ENCODE measurements at places on chromosomes 11 and 22. TPM values are rescaled to one million over a fixed set of nuclear protein-coding genes. Genes with fewer than 3 reads are reported as not detected.

- H3K4me3 ChIP-seq, result no peak overlapping the region
- no peaks in the 10 kb centered on the region for H3K4me1 ChIP-seq
- H3K36me3 ChIP-seq, result peaks cover 34% of the 10 kb centered on the region
- no peak overlapping the region for H3K27ac ChIP-seq
- DNase-seq, result no peak
These were observed 25.9 kb downstream of the HIRA start for GRCh38 chr22:19405652-19406051.

DNA sequence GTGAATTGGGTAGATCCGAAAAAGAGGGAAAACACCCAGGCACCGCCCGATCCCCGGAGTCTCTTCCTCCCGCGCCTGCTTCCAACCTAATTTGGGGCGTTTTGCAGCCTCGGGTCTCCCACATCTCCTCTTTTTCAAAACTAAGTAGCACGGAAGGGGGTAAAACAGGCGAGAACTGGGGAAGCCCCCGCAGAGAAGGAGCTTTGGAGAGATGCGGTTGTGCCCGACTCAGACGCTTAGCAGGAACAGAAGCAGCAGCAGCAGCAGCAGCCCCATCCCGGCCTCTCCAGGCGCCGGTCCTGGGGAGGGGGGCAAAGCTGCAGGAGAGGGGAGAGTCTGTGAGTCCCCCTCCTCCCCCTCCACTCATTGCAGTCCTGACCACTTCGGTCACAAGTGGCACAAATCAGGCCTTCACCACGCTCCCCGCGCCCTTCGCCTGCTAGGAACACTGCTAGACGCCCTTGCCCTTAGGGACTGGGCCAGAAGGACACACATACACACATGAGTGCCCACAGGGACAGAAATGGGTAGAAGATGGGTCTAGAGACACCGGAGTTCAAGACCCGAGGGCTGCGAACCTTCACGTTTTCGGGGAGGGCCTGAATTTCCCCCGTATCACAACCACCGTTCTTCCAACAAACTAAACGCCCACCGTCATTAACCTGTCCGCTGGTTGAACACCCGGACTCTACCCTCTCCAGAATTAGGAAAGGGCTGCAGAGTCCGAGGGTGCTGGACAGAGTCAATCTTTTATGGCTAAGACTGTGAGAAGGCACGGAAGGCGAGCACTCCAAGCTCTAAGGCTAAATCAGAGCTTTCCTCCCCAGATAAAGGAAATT is 98.3 kb upstream of the HSD17B12 start:
- H3K36me3 ChIP-seq, result no peaks in the 10 kb centered on the region
- peaks cover 7% of the 10 kb centered on the region for H3K27me3 ChIP-seq
- no peak for DNase-seq
- H3K27ac ChIP-seq, result no peak overlapping the region

DNA sequence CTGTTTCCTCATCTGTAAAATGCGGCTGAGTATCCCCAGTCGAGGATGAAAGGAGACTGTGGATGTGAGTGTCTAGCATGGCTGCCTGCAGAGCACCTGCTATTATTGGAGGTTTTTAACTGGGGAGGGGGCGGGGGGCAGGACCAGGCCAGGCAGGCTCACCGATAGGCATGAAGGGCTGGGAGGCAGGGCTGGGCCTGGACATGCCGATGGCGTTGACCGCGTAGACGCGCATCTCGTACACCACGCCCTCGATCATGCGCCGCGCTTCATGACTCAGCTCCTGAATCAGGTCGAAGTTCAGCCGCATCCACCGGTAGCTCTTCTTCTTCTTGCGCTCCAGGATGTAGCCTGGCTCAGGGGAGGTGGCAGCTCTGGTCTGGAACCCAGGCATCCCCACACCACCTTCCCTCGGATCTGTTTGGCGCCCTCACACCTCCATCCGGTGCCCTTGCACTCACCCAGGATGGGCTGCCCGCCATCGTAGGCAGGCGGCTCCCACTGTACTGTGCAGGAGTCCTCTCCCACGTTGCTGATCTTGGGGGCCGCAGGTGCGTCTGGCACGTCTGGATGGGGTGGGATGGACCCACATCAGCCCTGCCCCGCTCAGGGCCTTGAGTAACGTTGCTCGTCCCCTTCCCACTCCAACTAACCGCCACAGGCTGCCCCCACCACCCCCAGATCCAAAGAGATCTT is 15.1 kb downstream of the MYBPC3 start:
- peak; percentile 4 for DNase-seq
- 0 out of 2 replicates have a peak, but pooled peaks cover 4% of the 10 kb centered on the region for H3K27me3 ChIP-seq
- no peaks in the 10 kb centered on the region for H3K36me3 ChIP-seq
- no peak overlapping the region for H3K27ac ChIP-seq

DNA sequence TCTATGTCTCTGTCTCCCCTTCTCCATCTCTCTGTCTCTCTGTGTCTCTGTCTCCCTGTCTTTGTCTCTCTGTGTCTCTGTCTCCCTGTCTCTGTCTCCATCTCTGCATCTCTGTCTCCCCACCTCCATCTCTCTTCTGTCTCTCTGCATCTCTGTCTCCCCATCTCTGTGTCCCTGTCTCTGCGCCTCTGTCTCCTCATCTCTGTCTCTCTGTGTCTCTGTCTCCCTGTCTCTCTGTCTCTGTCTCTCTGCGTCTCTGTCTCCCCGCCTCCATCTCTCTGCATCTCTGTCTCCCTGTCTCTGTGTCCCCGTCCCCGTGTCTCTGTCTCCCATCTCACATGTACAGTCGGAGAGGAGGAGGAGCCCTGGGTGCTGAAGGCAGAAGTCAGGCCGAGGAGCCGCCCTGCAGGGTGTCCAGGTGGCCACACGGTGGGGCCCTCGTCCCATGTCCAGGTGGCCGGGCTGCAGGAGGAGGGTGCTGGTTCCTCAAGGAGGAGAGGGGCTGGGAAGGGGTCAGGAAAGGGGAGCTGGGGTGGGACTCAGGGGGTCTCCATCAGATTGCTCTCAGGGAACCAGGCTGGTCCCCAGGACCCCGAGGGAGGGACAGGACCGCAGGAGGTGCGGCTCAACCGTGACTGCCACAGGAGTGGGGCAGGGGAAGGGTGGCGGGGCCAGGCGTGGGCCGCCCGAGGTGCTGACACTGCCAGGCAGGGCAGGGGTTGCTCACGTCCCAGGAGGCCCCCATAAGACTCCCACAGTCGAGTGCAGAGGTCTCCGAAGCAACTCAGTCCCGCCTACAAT is 25.6 kb upstream of the TH start:
- DNase-seq, result peak; percentile 84
- no peak overlapping the region for H3K4me3 ChIP-seq
- no peak overlapping the region for H3K27ac ChIP-seq
- H3K4me1 ChIP-seq, result peaks cover 13% of the 10 kb centered on the region
- H3K27me3 ChIP-seq, result peaks cover 7% of the 10 kb centered on the region
- H3K36me3 ChIP-seq, result no peaks in the 10 kb centered on the region

DNA sequence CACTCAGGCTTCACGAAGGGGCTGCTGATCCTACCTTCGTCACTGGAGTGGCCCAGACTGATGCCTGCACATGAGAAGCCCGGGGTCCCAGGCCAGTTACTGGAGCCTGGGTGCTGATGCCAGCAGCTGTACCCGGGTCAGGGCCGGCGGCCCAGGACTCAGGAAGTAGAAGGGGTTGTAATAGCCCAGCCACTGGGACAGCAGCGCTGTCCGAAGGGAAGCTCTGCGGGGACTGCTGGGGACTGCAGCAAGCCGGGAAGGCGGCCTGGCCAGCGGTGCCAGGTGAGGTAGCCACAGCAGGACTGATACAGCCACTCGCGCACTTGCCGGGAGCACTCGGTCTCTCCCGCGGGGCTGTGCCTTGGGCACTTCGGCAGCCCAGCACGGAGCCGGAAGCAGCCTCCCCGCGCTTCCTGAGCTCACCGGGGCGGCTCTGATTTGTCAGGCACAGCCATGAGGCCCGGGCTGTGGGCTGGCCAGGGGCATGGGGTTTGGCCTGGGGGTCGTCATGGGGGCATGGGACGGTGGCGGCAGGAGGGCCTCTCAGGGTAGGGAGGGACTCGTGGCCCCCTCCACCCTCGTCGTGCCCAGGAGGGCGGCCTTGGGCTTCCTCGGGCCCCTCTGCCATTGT is 13.9 kb upstream of the OR8K1 start:
- no peak for DNase-seq
- H3K27me3 ChIP-seq, result no peaks in the 10 kb centered on the region
- no peak overlapping the region for H3K4me3 ChIP-seq
- no peak overlapping the region for H3K27ac ChIP-seq
- H3K4me1 ChIP-seq, result no peaks in the 10 kb centered on the region

DNA sequence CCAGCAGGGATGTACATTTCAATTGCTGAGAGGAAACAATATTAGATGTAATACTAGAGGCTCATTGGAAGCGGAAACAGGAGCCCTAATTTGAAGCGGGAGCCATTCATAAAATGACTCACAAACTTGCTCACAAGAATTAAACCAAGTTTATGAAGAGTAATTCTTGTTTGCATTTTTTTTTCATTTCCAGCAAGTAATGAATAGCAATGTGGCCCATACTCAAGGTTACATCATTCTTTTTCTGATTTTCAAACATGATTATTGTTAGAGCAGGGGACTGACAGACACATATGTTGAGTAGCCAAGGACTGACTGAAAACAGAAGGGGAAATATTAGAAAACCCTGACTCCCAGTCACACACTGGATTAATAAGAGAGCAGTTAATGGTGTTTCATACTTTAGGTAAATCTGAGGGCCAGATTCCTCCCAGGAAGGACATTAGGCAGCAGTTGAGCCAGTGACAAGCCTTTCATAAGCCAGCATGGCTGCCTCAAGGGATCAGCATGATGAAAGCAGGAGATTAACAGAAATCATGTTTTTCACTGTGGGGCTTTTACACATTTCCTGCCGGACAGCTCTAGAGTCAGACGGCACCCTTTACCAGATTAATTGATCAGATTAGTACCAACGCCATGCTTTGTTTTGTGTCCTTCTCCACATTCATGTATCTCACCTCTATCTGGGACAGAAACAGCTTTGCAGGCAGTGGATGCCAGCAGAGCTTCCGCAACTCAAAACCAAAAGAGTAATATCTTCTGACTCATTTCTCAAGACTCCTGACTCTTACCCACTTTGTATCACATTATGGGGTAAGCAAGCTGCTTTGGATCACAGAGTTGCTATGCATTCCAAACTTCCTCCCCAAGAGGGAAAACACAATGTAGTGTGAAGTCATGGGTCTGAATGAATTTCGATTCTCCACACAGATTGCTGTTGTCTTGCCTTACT is 831.6 kb downstream of the KCNA4 start:
- H3K4me3 ChIP-seq, result no peak overlapping the region
- H3K27ac ChIP-seq, result no peak overlapping the region
- no peak for DNase-seq
- H3K4me1 ChIP-seq, result no peaks in the 10 kb centered on the region
- H3K27me3 ChIP-seq, result no peaks in the 10 kb centered on the region

- peaks cover 30% of the 10 kb centered on the region for H3K4me1 ChIP-seq
- H3K27me3 ChIP-seq, result no peaks in the 10 kb centered on the region
- DNase-seq, result no peak
These were observed 154.7 kb downstream of the BLID start for GRCh38 chr11:121961321-121961801.

GRCh38 chr11:109249597-109249996 is 172.4 kb upstream of the C11orf87 start:
- H3K27me3 ChIP-seq, result no peaks in the 10 kb centered on the region
- no peaks in the 10 kb centered on the region for H3K36me3 ChIP-seq
- DNase-seq, result no peak
- H3K27ac ChIP-seq, result no peak overlapping the region
- H3K4me3 ChIP-seq, result no peak overlapping the region
- H3K4me1 ChIP-seq, result no peaks in the 10 kb centered on the region

DNA sequence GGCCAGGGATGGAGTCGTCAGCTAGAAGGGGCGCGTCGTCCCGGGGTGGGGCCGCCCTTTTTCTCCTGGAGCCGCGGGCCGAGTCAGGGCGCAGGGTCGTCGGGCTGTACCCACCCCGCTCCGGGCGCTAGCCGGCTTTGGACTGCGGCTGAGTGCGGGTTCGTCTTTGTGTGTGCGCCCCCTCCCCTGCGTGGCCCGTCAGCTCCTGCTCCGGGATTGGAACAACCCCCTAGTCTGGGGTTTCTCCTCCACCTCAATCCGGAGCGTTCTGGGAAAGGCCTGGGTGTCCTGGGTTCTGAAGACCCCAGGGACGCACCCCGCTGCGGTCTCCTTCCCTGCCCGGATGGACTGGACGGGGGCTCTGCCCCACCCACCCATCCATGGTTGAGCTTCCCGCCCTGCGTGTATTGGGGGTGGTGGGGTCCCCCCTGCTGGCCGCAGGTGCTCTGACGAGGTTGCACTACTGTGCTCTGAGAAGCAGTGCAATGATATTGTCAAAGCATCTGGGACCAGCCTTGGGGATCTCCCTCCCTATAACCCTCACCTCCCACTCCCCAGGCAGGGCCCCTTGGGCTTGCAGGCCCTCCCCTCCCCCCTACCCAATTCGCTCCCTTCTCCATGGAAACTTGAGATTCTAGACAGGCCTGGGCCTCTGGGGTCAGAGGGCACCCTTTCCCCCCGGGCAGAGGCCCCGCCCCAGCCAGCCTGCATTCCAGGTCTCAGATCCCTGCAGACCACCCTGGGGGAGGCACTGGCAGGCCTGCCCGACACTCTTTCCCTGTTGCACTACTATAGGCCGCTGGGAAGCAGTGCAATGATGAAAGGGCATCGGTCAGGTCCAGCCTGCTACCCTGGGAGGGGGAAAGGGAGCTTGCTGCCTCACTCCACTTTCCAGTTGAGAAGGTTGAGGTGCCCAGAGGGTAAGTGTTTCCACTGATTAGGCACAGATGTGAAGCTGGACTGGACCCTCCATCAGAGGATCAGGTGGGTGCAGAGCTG is 10.7 kb downstream of the SDF2L1 start:
- H3K4me1 ChIP-seq, result peaks cover 6% of the 10 kb centered on the region
- DNase-seq, result no peak
- H3K27me3 ChIP-seq, result no peaks in the 10 kb centered on the region
- H3K36me3 ChIP-seq, result peaks cover 18% of the 10 kb centered on the region

The IFITM5 gene
- total RNA-seq, result not detected

The DDI1 gene
- not detected for total RNA-seq
